ENCODE measurements at places on chromosomes 5 and 9.

- DNase-seq = no peak
Measured at GRCh38 chr9:4010309-4010708, 289.6 kb downstream of the GLIS3 start.

DNA sequence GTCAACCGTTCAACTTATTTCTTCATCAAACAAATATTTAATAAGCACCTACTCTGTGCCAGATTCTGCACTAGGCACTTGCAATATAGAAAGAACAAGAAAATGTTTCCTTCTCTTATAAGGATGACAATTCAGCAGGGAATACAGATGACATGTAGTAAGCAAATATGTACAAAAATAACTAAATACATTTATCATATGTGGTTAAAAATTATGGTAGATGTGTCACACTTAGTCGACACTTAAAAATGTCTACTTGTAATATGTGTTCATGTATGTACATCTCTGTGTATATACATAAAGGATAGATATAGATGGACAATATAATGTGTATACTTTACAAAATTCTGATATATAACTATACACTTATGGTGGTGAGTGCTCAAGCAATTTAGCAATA, 417.0 kb upstream of the MEF2C start:
- no peak for DNase-seq

DNA sequence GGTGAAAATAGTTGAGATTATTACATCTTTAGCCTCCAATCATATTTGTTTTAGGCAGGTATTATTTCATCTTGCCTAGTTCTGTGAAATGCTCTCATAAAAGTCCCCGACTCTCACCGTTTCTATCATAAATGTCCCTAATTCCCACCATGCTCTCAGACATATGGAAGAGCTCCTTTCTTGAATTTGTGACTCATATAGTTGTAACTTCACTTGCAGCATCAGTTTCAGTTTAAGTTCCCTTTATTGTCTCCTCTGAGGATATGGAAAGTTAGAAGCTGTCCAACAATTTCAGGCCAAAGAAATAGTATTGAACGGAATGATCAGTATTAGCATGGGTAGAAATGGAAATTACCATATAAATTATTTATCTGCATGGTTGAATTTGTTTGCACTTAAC, 187.5 kb upstream of the NR4A3 start:
- no peak for DNase-seq

GRCh38 chr5:123527190-123527589, 15.2 kb downstream of the CSNK1G3 start:
- no peak for DNase-seq

GRCh38 chr9:129432297-129433154, 188.4 kb downstream of the C9orf50 start:
- DNase-seq = no peak

GRCh38 chr9:121912812-121913627, 180.1 kb downstream of the TTLL11 start:
- DNase-seq = no peak
